Activated naive CD8-positive, alpha-beta T cell treated with anti-CD3 and anti-CD28 coated beads for 36 hours (primary cell): ENCODE measurements at places on chromosomes 1 and 21. TPM values are rescaled to one million over a fixed set of nuclear protein-coding genes. Genes with fewer than 3 reads are reported as not detected.
A peak's percentile ranks its signal among the peaks of the same experiment; 100 is the strongest.

GRCh38 chr1:109827466-109827865, 63.7 kb upstream of the EPS8L3 start:
- DNase-seq: no peak

DNA sequence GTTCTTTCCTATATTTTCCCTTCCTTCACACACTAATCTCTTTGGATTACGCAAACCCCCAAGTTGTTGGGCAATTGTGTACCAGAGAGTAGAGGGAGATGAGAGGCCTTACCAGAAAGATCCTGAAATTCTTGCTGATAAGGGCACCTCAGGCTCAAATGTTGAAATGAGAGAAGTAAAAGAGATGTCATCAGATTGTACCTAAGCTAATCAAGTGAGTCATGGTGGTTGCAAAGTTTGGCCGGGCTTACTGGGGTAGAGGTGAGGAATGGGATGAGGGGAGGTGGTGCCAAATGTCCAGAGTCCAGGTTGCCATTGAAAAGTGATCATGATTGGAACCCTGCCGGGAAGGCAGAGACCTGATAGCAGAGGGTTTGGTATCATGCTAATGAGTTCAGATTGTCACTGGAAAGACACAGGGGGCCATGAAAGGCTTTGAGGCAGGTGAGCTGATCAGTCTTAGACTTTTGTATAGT, 43.1 kb downstream of the OPTC start:
- DNase-seq: no peak

DNA sequence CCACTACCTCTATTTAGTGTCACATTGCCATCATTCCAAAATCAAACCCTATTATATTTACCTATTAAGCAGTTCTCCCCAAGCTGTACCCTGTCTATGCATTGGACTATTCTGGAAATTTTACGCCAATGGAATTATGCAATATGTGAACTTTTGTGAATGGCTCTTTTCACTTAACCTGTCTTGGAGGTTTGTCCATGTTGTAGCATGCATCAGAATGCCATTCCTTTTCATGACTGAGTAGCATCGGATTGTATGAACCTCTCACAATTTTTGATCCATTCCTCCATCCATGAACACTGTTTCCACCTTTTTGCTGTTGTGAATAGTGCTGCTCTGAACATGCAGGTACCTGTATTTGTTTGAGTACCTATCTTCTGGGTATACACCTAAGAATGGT, 33.7 kb downstream of the FAM163A start:
- DNase-seq: no peak

- no peak for DNase-seq
Measured at GRCh38 chr1:55316502-55316901, 101.3 kb upstream of the USP24 start.

GRCh38 chr1:228861832-228862180, 126.5 kb downstream of the RHOU start:
- no peak for DNase-seq

- peak; percentile 53 for DNase-seq
Measured at GRCh38 chr1:27605796-27606707, 2.1 kb upstream of the AHDC1 start.

GRCh38 chr1:224929335-224930237, at the start of gene DNAH14:
TSS of gene DNAH14 (plus strand) at chr1:224929675. CDS start at chr1:224952703, 23,028 bp downstream.
- peak; percentile 26 for DNase-seq

DNA sequence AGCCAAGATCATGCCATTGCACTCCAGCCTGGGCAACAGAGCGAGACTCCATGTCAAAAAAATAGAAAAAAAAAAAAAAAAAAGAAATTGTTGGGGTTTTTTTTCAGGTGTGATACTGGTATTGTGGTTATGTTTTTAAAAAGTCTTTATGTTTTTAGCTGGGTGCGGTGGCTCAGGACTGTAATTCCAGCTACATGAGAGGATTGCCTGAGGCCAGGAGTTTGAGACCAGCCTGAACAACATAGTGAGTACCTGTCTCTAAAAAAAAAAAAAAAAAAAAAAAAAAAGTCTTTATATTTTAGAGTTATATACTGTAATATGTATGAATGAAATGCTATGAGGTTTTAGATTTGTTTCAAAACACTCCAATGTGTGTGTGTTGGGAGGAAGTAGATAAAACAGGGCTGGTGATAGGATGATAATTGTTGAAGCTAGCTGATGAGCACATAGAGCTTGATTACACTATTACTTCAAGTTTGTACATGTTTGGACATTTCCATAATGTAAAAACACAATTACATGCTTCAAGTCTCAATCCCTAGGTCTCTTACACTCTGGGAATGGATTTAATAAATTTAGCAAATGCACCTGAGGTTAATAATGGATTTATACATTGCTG, 30.2 kb upstream of the ATP5PO start:
- DNase-seq: no peak

DNA sequence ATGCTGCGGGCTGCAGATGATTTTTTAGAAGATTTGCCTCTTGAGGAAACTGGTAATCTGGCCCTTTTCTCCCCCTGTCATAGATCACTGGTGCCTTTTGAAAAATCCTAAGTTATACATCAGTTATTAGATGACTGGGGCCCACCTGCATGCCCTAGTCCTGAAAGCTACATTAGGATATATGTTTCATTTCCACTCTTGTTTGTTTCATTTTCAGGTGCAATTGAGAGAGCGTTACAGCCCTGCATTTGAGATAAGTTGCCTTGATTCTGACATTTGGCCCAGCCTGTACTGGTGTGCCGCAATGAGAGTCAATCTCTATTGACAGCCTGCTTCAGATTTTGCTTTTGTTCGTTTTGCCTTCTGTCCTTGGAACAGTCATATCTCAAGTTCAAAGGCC, 8.1 kb upstream of the IFI44 start:
- no peak for DNase-seq

GRCh38 chr1:234409328-234409727, 36.1 kb downstream of the COA6 start:
- DNase-seq: no peak

- no peak for DNase-seq
Measured at GRCh38 chr1:177830531-177831135, 139.2 kb downstream of the SEC16B start.

GRCh38 chr1:170790175-170790574, 126.2 kb downstream of the PRRX1 start:
- no peak for DNase-seq

- DNase-seq: no peak
Measured at GRCh38 chr1:6501279-6501813, 9.9 kb upstream of the PLEKHG5 start.

GRCh38 chr1:162171111-162171510, 101.6 kb downstream of the NOS1AP start:
- no peak for DNase-seq

DNA sequence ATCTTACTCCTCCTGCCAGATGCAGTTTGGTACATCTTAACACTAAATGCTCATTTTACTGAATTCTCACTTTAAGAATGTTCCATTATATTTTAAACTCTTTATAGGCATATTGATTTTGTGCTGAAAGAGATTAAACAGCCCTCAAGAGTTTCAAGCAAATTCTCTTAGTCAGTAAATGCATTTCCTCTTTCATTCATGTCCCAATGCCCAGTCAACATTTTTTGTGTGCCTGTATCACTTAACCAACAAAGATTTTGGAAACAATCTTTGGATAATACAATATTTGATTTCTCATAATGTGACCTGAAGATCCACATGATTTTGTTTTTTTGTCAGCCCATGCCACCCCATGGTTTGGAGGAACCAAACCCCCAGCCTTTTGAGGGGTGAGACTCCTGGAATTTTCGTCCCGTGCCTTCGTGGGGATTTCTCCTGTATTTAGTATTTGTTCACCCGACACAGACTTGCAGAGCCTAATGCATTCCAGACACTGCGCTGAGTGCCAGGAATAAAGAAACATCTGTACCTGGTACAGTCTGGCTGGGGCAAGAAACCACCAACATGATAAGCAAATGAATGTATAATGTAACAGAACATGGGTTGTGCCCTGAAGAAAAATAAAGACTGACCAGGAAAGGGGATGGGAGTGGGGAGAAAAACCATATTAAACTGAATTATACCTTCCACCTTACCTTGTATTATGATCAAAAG, 47.1 kb upstream of the ETS2 start:
- DNase-seq: no peak

- DNase-seq: no peak
Measured at GRCh38 chr1:202248861-202249260, 55.3 kb downstream of the LGR6 start.

GRCh38 chr1:209884665-209885117, 53.3 kb upstream of the SYT14 start:
- DNase-seq: peak; percentile 36

GRCh38 chr1:206716870-206717673, 32.4 kb downstream of the MAPKAPK2 start:
- DNase-seq: no peak

GRCh38 chr21:15159382-15160020, 94.7 kb upstream of the NRIP1 start:
- no peak for DNase-seq

DNA sequence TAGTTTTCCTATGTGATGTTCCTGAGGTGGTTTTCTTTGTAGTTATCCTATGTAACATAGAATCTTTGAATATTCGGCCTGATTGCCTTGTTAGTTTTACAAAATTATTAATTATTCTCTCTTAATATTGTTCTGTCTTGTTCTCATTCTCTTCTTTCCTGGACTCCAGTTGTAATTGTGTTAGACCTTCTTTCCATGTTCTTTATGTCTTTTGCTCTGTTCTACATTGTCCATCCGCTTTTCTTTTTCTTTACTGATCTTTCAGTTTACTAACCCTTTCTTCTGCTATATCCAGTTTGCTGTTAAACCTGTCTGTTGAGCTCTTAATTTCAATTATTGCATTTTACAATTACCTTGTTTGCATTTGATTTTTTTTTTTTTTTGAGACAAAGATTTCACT, 89.3 kb downstream of the PEX14 start:
- no peak for DNase-seq

DNA sequence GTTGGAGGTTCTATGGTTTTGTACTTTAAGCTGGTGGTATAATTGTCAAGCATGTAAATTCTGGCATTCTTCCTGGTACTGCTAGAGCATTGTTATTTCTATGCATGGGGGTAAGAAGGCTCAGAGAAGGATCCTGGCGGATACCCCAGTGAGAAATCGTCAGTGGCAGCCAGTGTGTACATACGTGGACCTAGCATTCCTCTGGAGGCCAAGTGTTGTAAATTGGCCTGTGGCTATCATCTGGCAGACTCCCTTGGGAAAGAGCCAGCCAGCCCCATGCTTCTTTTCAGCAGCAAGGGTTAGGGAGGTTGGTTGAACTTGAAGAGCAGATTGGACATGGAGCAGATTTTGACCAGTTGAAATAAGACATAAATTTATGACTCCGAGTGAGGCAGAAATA, 5.2 kb upstream of the AGO3 start:
- DNase-seq: no peak

- DNase-seq: no peak
Measured at GRCh38 chr1:66296370-66296769, 237.6 kb upstream of the SGIP1 start.

- no peak for DNase-seq
Measured at GRCh38 chr1:204216236-204216635, 2.4 kb upstream of the GOLT1A start.

- no peak for DNase-seq
Measured at GRCh38 chr1:116323491-116323890, 49.6 kb upstream of the ATP1A1 start.

DNA sequence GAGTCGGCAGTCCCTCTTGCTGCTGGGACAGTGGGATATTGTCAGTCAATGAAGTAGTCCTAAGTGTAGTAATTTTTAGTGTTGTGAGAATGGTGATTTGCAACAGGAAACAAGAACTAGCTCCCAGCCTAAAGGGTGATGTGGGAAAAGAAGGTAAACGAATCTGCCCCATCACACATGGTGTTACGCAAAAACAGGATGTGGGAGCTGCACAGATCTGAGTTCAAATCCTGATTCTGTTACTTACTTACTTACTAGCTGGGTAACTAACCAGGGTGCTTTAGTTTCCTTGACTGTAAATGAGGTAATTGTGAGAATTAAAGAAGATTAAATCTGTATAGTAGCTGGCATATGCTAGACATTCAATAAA, 22.3 kb downstream of the NAV1 start:
- no peak for DNase-seq

DNA sequence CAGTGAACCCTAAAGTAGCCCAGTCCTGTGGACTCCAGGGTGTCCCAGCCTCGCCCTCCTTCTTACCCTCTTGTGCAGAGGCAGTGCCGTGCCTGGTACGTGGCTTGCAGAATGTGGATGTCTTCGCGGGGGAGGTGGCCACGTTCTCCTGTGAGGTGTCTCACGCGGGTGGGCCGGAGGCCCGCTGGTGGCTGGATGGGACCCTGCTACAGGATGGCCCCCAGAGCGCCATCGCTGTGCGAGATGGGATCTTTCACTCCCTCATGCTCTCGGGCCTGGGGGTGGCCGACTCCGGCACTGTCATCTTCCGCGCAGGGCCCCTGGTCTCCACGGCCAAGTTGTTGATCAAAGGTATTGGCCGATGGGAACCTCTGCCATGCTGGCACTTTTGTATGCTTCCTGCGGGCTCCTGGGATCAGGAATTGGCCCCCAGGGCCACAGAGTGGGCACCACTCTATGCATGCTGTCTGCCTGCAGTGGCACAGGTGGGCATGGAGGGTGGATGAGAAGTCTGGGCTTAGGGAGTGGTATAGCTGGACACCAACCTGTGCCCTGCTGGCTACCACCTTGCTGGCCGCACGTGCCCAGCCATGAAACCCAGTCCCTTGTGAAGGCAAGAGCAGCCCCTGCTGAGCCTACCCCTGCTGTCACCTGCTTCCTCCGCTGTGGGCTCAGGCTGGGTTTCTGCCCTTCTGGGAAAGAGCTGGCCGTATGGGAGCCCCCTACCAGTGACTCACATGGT, 92.9 kb downstream of the TRIM11 start:
- no peak for DNase-seq

GRCh38 chr1:180609643-180610555, 21.9 kb upstream of the XPR1 start:
- DNase-seq: no peak

- DNase-seq: no peak
Measured at GRCh38 chr1:205767248-205767647, 8.0 kb downstream of the RAB29 start.

- no peak for DNase-seq
Measured at GRCh38 chr1:101278238-101278637, 41.4 kb downstream of the S1PR1 start.

- DNase-seq: no peak
Measured at GRCh38 chr1:216032284-216032683, 391.0 kb downstream of the USH2A start.

SMPDL3B gene
- total RNA-seq: 0.92 TPM

KIF17 gene
- not detected for total RNA-seq

PADI4 gene
- total RNA-seq: 4.2 TPM

PSMD4 gene
- total RNA-seq: 249 TPM

LAPTM5 gene
- total RNA-seq: 233 TPM

CYP4A11 gene
- not detected for total RNA-seq

EVA1B gene
- 5.3 TPM for total RNA-seq

PUM1 gene
- total RNA-seq: 94.6 TPM

YIPF1 gene
- total RNA-seq: 14.5 TPM
